ENCODE measurements at places on chromosomes 2 and 18.

DNA sequence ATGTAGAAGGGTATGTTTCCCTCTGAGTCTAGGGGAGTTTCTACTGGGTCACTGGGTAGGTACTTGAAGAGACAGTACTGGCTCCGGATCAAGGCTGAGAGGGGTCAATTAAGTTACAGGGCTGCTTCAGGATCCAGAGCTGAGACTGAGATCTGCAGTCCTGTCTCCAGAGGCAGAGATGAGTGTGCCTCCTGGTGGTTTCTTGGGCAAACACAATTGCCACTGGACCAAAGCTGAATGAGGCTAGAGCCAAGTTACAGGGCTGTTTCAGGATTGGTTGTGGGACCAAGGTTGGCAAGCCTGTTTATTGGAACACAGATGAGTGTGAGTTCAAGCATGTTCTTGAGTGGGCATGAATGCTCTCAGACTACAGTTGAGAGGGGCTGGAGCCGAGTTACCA, 157.9 kb downstream of the ADCYAP1 start:
- no peak for DNase-seq

GRCh38 chr2:182980115-182980514, 58.1 kb downstream of the NCKAP1 start:
- DNase-seq, result no peak

DNA sequence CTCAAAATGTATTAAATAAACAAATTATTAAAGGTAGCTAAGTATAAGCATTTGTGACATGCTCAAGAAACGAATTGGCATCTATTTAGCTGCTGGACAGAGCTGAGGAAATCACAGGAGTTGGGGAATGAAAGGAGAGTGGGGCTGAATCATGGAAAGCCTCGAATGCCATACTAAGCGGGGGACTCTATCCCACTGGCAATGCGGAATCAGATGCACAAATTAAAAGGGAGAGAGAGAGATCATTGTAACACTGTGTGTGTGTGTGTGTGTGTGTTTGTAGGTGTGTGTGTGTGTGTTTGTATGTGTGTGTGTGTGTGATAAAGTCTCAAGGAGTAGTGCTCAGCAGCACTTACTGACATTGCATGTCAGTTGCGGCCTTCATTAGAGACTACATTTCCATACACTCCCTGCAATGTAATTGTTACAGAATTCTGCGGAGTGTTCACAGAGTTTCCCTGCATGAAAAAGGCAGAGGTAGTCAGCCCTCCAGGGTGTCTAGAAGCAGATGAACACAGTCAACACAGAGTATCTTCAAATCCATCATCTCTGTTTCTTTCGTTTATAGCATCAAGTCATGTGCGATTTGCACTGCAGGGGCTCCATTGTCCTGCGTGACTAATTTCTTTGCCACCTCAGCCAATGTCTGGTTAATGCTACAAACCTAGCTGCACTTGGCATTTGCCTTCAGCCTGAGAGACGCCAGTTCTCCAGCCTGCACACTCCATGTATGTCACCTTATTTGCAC, 111.7 kb upstream of the CYRIA start:
- DNase-seq, result no peak

- DNase-seq, result no peak
These were observed 58.5 kb downstream of the DYNC1I2 start for GRCh38 chr2:171745806-171746205.

GRCh38 chr2:207121784-207122183, 44.0 kb downstream of the KLF7 start:
- DNase-seq, result no peak

- no peak for DNase-seq
These were observed 335.6 kb downstream of the CYRIA start for GRCh38 chr2:16330012-16330411.

- DNase-seq, result no peak
These were observed 48.5 kb downstream of the DGKD start for GRCh38 chr2:233402789-233403188.

DNA sequence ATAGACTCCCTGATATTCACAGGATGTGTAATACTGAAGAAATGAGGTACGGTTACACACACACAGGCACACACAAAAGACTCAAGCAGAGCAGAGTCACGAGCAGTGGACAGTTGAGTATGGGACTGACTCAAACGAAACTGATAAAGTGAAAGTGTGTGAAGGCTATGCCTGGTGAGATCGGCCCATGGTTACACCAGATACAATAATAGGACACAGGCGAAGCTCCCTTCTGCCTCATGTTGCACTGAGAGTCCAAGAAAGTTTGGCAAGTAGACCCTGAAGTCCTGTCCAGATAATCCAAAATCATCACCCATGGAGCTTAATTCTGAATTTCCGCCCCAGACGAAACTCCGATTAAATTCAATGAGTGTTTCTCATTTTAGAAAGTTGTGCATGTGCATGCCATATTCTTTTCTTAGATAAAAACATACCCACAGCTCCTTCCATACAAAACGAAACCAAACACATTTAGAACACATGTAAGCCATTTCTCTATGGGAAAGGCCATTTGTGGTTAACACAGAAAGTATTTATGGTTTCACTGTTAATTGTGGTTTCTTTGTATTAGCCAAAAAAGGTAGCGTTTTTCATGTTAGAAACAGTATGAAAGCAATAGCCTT, 567.6 kb downstream of the PLCL1 start:
- DNase-seq, result no peak

DNA sequence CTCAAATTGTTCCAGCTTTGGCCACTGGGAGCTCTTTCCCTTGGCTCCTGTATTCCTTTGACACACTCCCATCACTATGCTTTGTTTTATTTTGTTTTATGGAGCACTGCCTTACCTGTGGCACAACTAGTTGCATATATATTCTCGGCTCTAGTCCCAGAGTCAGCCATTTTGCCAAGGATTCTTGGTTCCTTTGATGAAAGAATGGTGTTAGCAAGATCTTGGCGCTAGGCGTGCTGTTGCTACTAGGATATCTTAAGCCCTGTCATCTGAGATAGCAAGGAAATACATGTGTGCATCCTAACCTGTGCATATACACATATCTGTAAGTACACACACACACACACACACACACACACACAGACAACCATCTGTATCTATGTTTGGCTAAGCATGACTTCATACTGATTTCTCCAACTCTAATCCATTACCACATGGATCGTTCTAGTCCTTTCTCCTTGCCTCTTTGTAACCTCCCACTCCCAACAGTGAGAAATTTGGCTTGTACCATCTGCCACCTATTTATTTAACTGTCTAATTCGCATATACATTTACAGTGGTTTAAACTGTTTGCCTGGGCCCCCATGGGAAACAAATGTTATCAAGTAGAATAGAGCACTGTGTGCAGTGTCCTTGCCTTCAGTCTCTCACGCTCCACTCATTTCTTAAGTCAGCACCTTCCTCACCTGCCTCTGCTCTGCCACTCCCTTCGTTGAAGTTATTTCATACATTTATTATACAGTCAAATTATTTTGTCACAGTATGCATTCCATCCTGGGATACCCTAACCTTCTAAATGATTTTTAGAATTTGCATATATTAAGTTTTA, 137.5 kb upstream of the MAP3K20 start:
- no peak for DNase-seq

GRCh38 chr2:47601568-47601967, 181.4 kb upstream of the MSH6 start:
- no peak for DNase-seq

- DNase-seq, result no peak
These were observed 35.6 kb downstream of the PDE6D start for GRCh38 chr2:231745303-231746038.

GRCh38 chr18:41457765-41458326, 497.2 kb upstream of the PIK3C3 start:
- no peak for DNase-seq

DNA sequence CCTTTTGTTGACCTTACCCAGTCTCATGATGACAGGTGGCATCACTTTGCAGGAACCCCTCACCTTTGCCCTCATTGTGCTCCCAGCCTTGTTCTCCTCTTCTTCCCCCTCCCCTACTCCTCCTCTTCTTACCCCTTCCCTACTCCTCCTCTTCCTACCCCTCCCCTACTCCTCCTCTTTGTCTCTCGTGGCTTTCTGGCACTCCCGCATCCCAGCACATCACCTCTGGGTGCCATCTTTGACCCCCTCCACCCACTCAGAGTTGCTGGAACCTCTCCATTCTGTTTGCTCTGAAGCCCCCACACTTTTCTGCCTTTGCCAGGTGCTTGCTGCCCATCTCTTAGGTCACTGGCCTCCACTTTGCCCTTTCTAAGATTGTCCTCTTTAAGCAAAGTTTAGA, 17.1 kb downstream of the UBE2F start:
- DNase-seq, result no peak

DNA sequence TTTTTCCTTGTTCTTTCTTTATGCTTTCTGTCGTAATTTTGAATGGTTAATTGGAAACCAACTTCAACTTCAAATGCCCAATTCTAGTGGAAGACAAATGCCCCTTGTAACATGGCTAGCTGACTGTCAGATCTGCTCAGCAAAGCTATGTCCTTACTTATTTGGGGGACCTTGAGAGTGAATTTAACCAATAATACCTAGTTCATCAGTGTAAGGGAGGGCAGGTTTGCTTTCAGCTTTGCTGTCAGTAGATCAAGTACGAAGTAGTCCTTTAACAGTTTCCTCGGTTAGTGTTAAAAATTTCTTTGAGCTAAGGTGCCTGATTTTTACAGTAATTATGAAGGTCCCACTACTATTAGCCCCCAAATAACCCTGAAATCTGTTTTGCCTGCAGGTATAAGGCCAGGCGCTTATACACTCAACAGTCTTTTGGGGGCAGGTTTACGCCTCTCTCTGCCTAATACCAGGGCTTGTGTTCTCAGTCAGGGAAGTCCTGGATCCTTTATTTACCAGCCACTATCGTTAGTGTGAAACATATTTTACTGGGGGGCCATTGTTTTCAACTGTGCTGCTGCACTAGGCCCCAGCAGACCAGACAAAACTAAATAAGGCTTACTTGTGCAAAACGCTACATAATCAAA, 165.1 kb upstream of the KCNJ3 start:
- no peak for DNase-seq

DNA sequence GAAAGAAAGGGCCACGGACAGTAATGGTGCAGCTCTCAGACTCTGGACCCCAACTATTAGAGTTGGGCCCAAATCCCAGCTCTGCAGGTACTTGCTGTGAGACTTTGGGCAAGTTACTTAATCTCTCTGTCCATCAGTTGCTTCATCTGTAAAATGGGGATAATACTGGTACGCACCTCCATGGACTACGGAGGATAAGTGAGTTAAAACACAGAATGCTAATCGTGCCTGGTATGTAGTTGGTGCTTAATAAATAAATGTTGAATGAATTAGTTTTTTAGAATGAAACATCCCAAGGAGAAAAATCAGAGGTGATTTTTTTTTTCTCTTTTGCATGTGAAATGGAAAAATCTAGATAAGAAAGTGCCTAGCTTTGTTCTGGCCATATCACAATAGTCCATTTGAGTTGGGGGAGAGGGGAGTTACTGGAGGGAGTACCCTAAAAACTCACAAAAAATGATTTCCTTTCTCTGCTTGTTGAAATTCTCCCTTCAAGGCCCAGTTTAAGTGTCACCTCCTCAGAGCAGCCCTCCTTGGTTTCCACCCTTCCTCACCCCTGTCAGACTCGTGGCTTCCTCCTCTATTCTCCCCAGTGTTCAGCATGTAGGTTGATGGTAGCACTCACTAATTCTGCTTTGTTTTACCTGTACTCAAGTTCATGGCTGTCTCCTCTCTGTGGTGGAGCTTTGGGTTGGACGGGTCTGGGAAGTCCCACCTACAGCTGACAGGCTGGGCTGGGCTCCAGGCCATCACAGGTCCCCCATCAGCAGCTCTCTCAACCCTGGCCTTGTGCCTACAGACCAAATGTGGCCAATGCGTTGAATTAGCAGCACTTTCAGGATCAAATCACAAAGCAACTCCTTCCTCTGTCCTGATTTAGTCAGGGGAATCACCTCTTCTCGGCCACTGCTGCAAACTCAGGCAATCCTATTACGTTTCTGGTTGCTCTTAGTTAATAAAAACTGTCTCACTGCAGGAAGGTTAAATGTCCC, 92.8 kb upstream of the TAF1B start:
- DNase-seq, result no peak

- no peak for DNase-seq
These were observed 57.9 kb downstream of the GCA start for GRCh38 chr2:162401871-162402270.

DNA sequence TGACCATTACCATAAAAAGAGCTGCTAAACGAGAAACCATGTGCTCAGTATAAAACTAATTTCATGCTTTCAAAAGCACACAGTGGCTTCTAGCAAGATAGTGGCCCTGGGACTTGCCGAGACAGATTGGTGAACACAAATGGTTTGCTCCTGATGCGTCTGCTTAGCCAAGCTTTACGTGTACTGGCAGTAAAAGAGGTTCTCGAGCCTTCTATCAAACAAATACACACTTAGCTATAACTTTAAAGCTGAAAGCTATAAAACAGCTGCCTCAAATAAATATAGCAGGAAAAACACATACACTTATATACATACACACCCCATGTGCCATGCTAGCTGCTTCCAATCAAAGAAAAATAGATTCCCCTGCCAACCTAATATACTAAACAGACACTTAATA, 117.0 kb downstream of the ZNF385B start:
- DNase-seq, result no peak

- DNase-seq, result no peak
These were observed 16.3 kb upstream of the CDH2 start for GRCh38 chr18:28193177-28193778.

DNA sequence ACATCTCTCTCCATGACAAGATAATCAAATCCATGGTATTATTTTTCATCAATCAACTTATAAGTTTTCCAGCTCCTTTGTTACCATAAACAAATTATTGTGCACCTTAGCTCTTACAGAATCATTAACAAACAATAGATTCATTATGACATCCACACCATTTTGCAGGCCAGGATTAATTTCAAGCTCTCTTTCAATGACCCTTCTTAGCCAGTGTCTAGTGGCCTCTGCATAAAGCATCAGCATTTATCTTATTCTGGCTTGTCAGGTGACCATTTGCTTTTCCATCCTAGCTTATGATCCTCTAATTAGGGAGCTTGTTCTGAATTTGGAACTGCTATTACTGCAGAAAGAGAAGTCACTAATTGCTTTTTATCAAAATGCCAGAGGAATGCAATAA, 806.2 kb upstream of the CHAC2 start:
- DNase-seq, result no peak

DNA sequence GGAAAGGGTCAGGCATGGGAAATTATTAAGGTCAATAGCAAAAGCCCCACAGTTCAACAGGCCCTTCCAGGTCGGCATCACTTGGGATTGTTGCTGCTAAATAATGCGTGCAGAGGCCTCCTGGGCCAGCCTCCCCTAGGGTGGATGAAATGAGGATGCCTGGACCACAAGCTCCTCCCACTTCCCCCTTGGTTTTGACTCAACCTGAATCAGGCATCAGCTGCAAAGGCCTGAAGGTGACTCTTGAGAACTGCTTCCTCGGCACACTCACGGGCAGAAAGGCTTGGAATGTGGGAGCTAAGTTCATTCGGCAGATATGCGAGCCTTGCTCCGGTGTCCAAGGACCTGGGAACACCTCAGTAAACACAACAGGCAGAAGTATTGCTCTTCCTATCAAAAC, 69.3 kb downstream of the MBP start:
- DNase-seq, result peak; percentile 61

DNA sequence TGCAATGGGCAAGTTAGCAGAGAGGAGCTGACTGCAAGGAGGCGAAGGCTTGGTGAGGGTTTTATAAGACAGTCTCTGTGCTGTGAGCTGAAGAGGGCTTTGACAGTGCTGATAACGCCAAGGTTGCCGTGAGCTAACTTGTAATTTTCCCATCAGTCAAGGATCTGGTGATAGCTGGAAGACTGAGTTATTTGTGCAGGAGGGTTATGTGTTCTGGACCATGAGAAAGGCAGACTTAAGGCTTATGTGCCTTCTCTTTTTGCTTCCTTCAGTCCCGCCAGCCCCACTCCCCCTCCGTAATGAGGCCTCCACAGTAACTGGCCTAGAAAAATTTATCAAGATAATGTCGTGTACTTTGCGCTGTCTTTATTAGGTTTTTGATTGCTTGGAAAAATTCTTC, 94.6 kb downstream of the RTP5 start:
- DNase-seq, result no peak

Measured in stimulated activated CD8-positive, alpha-beta memory T cell treated with anti-CD3 and anti-CD28 coated beads, Interleukin-7, amount 100 ng/mL, for 24 hours (primary cell).